A549 treated with Hydrocortisone at 1 μM for 4 hours (cell line): ENCODE measurements at places on chromosomes 11 and 22. TPM values are rescaled to one million over a fixed set of nuclear protein-coding genes. Genes with fewer than 3 reads are reported as not detected.

The OTOG gene
- total RNA-seq, result not detected in 5 replicates

The PDE3B gene
- 1.5 to 2.4 TPM (median 1.9 TPM) in 5 replicates for total RNA-seq

The ELP4 gene
- total RNA-seq, result 7.2 to 9.3 TPM (median 7.8 TPM) in 5 replicates

The AQP11 gene
- total RNA-seq, result 1.2 to 1.9 TPM (median 1.3 TPM) in 5 replicates

The NLRP14 gene
- total RNA-seq, result not detected in 5 replicates

The GRM5 gene
- 0.01 TPM in 1 of 5 replicates, not detected in the others for total RNA-seq

The MPPED2 gene
- not detected in 5 replicates for total RNA-seq

The MYRF gene
- total RNA-seq, result 15.3 to 19.7 TPM (median 18.3 TPM) in 5 replicates
